ENCODE measurements at places on chromosomes 1 and 21.

GRCh38 chr1:182397653-182398393, 2.6 kb downstream of the TEDDM1 start:
- DNase-seq = no peak

DNA sequence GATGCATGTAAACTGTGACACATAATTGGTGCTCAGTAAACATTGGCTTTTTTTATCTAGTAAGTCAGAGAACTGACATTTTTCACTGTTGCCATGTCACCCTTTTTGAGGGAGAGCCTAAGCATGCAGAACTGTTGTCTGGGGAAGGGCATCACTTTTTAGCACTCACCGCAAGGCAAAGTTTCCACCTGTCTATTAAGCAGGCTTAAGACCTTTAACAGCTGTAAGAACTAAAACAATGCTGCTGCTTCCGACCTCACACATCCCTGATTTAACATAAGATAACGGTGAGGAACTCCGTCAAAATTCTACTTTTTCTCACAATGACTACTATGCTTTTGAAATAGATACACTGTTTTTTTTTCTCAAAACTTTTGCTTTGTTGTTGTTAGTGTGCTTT, 554.8 kb downstream of the NUF2 start:
- no peak for DNase-seq

DNA sequence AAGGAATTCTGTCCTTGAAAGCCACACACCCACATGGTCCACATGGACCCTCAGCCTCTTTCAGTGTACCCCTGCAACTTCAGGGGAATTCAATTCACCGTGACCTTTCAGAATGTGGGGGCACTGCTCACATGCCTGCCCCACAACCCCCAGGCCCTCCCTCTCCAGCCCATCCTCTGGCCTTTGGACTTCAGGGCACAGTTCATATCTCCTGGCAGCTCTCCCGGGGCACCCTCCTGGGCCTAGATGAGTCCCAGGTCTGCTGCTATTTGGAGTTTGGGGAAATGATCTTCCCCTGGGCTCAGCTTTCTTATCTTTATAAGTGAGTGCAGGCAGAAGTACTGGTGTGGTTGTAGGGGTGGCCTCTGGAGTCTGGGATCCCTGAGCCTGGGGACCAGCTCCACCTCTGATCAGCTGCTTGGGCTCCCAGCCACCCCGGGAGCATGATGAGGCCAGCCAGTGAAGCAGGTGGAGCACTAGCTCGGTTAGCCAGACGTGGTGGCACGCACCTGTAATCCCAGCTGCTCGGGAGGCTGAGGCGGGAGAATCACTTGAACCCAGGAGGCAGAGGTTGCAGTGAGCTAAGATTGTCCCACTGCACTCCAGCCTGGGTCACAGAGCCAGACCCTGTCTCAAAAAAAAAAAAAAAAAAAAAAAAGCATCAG, 15.8 kb downstream of the C1orf167 start:
- no peak for DNase-seq

GRCh38 chr1:24871306-24871901, 58.7 kb downstream of the RUNX3 start:
- DNase-seq = no peak

GRCh38 chr1:25217598-25218232, 14.6 kb downstream of the SYF2 start:
- no peak for DNase-seq

- DNase-seq = peak; percentile 57
These were observed 40.3 kb downstream of the RAP1GAP start for GRCh38 chr1:21628798-21629393.

GRCh38 chr1:225811622-225812487, 1.9 kb downstream of the EPHX1 start:
- no peak for DNase-seq

DNA sequence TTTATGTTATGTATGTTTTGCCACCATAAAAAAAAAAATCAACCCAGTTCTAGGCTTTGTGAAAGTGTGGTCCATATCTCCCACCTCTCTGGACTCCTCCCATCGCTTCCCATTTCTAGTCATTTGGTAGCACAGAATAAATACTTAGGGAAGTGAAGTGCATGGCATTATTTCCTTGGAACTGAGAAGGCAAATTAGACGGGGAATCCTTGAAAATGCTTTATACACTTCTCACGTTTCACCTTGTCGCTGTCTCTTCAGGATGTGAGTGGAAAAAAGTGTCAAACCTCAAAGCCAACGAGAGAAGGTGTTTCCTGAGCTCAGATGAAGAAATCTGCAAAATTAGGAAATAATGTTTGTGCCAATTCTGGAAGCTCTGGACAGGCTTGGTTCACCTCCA, 209.9 kb downstream of the ATG4C start:
- no peak for DNase-seq

- peak; percentile 86 for DNase-seq
These were observed 2.7 kb downstream of the GRHL3 start for GRCh38 chr1:24321697-24322469.

- DNase-seq = no peak
These were observed 34.9 kb downstream of the VANGL1 start for GRCh38 chr1:115676498-115677181.

DNA sequence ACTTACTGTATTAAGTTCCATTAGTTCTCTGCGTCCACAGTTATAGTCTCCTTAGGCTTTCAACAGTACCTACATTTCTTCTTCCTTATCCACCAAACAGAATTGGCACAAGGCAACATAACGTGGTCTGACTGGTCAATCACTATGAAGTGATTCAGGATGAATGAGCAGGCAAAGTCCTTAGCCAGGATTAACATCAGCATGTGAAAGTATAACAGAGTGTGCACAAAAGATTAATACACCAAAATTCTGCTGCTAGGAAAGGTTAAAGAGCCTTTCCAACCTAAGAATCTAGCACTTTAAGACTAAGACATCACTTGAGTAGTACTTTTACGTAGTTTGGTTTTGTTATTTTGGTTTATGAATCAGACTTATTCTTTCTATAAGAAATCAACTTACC, 15.8 kb downstream of the DEPDC1 start:
- no peak for DNase-seq

GRCh38 chr1:50548243-50548642, 125.0 kb upstream of the DMRTA2 start:
- DNase-seq = no peak

DNA sequence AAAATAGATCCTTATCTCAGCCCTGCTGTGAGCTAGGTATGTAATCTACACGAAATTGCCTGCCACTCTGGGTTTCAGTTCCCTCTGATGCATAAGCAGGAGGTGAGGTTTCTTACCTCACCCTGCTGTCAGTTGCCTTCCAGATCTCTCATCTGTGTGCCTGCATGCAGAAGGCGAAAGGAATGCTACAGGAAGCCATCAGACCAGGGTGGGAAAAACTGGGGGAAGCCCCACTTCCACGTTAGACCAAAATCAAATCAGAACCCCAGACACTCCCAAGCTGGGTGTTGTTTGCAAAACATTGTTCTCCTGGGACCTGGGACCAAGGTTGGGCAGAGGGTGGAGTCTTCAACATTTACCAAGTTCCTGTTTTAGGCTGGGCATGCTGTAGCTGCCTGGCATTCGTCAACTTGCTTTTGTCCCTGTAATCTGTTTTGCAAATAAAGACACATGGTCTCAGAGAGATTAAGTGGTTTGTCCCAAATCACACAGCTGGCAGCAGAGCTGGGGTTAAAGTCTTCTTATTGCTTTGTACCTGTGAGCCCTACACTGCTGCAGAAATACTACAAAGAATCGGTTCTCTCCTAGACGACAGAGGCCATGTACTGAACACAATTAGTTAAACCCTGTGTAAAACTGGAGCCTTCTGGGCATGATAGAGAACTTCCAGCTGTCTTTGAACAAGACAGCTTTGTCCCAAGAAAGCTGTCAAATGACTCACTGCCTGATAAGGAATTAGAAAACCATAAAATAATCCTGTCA, 389.7 kb upstream of the RUNX1 start:
- peak; percentile 22 for DNase-seq

GRCh38 chr1:39898648-39899603, 2.8 kb downstream of the MYCL start:
- no peak for DNase-seq

GRCh38 chr1:64942675-64943074, 23.7 kb downstream of the JAK1 start:
- no peak for DNase-seq

DNA sequence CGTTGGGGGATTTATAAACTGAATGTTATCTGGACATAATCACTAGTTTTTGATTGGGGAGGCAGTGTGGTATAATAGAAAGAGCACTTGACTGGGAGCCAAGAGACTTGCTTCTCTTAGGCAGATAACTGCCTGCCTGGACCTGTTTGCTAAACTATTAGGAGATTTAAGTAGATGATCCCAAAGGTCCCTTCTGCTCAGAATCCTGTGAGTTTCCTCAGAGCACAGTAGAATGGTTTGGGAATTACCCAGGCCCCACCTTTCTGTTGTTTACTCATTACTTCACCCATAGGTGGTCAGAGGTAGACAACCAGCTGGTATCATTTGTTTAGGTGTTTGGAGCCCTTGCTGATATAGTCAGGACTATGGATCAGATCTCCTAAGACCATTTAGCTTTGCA, 10.3 kb upstream of the PODN start:
- no peak for DNase-seq

Measured in HL-60 (cell line).